ENCODE measurements at places on chromosomes 6 and 20.

- DNase-seq, result no peak
These were observed 13.3 kb upstream of the DST start for GRCh38 chr6:56655996-56656395.

- no peak for DNase-seq
These were observed 18.9 kb downstream of the MAN1A1 start for GRCh38 chr6:119330520-119331113.

DNA sequence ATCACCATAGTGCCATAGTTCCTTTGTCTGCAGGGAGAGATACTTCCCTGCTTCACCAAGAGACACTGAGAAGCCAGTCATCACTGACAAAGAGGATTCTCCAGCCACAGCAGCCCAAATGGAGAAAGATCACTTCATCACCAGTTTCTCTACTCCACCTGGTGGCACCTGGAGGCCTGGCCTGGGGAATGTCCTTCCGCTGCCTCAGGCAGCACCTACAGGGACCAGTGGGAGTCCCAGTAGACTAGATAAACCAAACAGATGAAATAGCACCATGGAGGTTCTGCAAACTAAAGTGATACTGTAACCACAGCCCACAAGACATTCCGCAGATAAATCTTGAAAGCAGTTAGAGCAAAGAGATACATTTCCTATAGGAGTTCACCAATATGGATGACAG, 266.5 kb downstream of the C6orf118 start:
- no peak for DNase-seq

DNA sequence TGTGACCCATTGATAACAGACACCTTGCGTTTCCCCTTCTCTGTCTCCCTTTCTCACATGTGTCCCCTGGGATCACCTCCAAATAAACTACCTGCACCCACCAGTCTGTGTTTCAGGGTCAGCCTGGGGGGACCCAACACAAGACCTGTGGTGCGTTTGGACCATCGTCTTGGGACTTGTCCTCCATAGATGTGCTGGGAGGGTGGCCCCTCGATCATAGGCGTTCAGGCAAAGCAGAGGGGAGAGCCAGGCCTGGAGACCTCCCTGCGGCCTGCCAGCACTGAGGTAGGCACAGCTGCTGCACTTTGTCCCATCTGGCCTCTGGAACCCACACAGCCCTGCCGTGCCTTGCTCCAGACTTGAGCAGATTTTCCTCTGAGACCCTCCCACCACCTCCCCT, 18.1 kb downstream of the CST9 start:
- no peak for DNase-seq

GRCh38 chr6:37016995-37017394, 11.5 kb downstream of the FGD2 start:
- DNase-seq, result no peak

DNA sequence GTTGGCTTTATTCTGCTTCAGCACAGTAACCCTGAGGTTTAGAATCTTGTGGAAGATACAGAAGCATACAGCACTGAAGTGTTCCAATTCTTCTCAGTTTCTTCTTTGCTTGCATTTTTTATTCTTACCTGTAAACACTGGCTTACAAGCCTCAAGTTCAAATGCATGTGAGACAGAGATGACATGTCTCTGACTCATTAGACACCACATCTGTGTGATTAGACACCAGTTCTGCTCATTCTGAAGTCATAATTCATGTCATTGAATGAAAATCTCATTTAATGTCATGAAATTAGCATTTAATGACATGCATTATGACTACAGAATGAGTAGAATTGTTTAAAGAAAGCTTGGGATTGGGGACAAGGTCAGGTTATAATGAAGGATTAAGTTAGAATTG, 5.8 kb downstream of the GZF1 start:
- no peak for DNase-seq

- DNase-seq, result peak; percentile 19
These were observed 700 bp upstream of the LAMA5 start for GRCh38 chr20:62367633-62368391.

- no peak for DNase-seq
These were observed 1.3 kb downstream of the ATRN start for GRCh38 chr20:3472105-3472504.

DNA sequence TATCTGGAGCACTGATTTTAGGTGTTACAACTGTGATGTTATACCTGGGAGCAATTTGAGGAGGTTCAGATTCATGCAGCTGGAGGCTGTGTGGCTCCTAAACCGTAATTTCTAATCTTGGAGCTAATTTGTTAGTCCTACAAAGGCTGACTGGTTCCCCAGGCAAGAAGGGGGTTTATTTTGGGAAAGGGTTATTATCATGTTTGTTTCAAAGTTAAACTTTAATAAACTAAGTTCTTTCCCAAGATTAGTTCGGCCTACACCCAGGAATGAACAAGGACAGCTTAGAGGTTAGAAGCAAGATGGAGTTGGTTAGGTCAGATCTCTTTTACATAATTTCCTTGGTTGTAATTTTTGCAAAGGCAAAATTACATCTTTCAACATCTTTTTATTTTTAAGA, 135.8 kb downstream of the MYO6 start:
- no peak for DNase-seq

- peak; percentile 37 for DNase-seq
These were observed 565 bp downstream of the QKI start for GRCh38 chr6:163414946-163415619.

DNA sequence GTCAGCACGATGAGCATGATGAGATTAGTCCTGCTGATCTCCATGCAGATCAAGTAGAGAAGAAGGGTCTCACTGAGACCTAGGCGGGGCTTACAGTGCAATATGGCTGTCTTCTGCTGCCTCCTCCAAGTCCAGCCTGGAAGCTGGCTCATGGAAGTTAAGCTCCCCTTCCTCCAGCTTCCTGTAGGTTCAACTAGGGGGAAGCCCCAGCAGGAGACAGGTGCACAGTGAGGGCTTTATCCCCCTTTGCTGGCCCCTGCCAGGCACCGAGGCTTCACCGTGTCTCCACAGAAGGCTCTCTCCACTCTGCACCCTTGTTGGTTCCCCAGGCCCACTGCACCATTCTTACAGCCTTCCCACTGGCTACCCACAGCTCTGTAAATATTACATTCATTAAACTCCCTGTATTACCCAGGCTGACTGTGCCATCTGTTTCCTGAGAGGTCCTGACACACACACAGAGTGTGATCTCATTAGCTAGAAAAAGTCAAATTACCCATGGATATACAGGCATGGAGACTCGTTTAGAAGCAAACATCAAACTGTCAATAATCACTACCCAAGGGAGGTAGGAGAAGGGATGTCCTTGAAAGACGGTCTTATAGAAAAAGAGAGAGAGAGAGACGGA, 90.4 kb downstream of the SLC2A10 start:
- no peak for DNase-seq

- DNase-seq, result peak; percentile 16
These were observed 26.7 kb downstream of the DIDO1 start for GRCh38 chr20:62899633-62900051.

- peak; percentile 62 for DNase-seq
These were observed 31.6 kb upstream of the SLC32A1 start for GRCh38 chr20:38692436-38693411.

GRCh38 chr6:20416567-20417345, 15.1 kb downstream of the E2F3 start:
- no peak for DNase-seq

DNA sequence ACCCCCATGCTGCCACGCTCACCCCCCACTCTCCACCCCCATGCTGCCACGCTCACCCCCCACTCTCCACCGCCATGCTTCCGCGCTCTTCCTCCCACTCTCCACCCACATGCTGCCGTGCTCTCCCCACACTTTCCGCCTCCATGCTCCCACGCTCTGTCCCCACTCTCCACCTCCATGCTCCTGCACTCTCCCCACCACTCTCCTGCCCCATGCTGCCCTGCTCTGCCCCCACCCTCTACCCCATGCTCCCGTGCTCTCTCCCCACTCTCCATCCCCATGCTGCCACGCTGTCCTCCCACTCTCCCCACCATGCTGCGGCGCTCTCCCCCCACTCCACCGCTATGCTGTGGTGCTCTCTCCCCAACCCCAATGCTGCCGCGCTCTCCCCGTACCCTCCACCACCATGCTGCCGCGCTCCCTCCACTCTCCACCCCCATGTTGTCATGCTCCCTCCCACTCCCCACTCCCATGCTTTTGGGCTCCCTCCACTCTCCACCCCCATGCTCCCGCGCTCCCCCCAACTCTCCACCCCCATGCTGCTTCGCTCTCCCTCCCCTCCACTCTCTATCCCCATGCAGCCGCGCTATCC, 46.0 kb upstream of the PDE10A start:
- no peak for DNase-seq

DNA sequence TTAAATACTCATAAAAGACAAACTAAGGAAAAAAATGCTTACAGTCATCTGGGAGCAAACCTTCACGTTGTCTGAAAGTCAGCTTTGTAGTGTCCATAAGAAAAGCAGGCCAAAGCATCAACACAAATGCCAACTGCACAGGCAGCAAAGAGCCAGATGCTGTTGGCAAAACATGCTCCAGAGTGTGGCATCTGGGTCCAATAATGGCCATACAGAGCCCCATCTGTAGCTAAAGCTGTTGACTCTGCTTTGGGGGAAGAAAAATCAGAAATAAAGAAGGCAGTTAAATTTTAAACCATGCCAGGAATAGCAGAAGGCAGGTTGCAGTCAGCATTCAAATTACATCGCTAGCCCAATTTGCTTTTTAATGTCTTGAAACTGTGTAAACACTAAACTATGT, 776.3 kb downstream of the EYS start:
- DNase-seq, result no peak

DNA sequence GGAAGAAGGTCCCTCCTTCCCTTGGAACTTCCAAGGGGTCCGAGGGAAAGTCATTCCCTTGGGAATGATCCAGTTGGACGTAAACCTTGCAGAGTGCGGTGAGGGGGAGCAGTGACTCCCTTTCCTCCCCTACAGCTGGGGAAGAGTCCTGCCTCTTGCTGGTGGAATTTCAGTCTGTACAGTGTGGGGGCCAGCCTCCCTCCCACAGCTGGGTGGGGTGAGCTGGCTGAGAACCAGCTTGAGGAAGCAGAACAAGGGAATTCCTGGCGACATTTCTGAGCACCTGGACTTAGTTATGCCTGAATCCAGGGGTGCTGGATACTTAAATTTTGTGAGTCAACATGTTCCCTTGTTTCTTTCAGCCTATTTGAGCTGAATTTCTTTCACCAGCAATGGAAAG, 152.0 kb downstream of the ANKRD60 start:
- no peak for DNase-seq

DNA sequence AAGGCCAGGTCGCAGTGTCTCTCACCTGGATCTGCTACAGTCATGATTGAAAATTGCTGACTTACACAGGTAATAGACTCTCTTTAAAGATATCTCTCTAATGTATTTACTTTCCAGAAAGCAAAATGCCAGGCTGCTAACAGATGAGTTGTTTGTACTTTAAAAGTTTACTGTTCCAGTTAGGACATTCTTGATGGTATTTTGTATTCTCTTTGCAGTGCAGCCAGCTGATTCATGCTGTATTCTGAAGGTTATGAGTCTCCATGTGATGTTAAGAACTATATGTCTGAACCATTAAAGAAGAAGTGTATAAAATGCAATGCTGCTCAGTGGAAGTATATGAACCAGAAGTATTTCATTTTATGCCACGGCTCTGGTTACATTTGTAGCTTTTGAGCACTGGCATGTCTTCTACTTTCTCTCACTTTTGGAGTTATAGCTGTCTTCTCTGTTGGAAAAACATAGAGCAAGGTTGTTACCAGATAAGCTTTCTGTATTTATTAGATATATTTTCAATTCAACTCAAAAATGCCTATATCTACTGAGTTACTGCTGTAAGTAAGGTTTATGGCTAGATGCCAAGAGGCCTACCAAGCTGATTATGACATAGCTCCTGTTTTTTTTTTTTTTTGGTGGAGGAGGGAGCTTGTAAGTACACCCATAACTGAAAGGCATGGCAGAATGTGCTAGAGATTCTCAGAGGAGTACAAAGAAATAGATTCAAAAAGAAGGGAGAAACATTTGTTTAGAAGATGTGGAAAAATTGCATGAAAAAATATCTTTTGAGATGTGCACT, 130.5 kb upstream of the MAN1A1 start:
- no peak for DNase-seq

GRCh38 chr6:11711003-11711983, 67.3 kb downstream of the ADTRP start:
- peak; percentile 60 for DNase-seq

- DNase-seq, result peak; percentile 5
These were observed 5.2 kb downstream of the OCSTAMP start for GRCh38 chr20:46545077-46545826.

GRCh38 chr6:90701146-90701781, 114.4 kb upstream of the MAP3K7 start:
- DNase-seq, result no peak

DNA sequence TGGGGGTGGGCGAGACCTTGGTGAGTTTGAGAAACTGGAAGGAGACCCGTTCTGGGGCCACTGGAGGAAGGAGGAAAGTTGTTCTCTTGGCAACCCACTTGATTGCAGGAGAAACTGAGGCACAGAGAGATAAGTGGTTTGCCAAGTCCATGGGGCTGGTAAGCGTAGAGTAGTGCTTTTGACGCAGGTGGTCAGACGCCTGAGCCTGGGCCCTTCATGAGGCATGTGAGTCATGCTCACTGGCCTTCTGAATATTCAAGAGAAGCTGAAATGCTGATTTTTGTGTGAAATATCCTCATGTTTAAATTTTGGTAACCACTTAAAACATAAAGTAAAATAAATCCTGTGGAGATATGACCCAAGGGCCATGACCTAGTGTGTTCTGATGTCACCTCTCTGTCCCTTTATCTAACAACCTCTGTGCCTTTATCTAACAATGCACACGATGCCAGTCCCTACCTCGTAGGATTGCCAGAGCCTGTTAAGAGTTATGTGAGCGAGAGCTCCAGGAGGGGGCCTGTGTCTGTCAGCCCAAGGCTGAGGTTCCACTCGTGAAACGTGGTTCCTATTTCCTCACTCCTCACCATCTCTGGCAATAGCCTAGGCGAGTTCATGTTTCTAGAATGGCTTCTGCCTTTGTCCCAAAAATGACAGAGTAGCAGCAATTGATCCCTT, 32.8 kb upstream of the PMEPA1 start:
- no peak for DNase-seq

DNA sequence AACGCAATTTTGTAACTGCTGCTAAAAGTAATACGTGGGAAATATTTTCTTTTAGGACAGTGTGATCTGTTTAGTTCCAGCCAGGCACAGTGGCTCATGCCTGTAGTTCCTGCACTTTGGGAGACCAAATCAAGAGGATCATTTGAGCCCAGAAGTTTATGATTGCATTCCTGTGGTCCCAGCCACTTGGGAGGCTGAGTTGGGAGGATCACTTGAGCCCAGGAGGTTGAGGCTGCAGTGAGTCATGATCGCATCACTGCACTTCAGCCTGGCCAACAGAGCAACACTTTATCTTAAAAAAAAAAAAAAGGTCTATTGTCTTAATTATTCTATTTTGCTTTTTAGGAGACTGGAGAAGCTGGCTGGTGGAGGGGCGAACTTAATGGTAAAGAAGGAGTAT, 101.5 kb downstream of the CD2AP start:
- no peak for DNase-seq

DNA sequence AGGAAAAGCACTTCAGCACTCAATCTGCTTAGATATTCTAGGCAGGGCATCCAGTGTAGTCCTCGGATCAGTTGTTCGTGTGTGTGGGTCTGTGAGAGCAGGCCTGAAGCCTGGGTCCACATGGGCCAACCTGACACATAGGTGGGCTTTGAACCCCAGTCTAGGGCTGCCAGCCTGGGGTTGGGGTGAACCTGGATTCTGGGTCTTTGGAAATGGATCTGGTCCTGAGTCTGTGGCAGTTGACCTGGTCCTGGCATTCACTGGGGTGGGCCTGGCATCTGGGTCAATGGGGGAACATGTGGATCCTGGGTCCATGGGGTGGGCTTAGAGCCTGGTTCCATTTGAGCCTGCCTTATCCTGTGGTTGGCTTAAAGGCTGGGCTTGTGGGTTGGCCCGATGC, 492.6 kb upstream of the MAN1A1 start:
- no peak for DNase-seq

GRCh38 chr6:125882243-125882642, 74.3 kb upstream of the HINT3 start:
- no peak for DNase-seq
